Activated T-helper 1 cell treated with anti-CD3 and anti-CD28 coated beads, Interleukin-2, amount 50 U/mL, for 16 hours (primary cell): ENCODE measurements at places on chromosomes 1 and 21.

GRCh38 chr1:204331275-204331674, 28.5 kb downstream of the PLEKHA6 start:
- no peak for DNase-seq

DNA sequence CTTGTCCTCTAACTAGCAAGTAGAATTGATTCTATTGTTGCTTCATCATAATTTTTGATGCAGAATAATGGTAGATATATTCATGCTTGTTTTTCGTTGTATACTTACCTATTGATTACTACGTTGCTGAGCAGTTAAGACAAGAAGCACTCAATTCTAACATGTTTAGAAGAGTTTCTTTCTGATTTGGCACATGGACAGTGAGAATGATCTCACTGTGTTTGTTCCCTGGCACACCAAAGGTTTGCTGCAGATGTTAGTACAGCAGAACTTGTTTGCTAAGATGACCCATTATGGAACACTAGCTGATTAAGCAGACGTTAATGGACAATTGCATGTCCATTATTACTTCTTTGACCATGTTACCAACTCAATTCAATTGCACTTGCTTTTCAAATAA, 184.7 kb upstream of the SGIP1 start:
- DNase-seq = no peak

- DNase-seq = no peak
Observed at GRCh38 chr1:2267051-2267830, 39.1 kb downstream of the SKI start.

GRCh38 chr1:43545695-43546387, 15.2 kb downstream of the PTPRF start:
- no peak for DNase-seq

DNA sequence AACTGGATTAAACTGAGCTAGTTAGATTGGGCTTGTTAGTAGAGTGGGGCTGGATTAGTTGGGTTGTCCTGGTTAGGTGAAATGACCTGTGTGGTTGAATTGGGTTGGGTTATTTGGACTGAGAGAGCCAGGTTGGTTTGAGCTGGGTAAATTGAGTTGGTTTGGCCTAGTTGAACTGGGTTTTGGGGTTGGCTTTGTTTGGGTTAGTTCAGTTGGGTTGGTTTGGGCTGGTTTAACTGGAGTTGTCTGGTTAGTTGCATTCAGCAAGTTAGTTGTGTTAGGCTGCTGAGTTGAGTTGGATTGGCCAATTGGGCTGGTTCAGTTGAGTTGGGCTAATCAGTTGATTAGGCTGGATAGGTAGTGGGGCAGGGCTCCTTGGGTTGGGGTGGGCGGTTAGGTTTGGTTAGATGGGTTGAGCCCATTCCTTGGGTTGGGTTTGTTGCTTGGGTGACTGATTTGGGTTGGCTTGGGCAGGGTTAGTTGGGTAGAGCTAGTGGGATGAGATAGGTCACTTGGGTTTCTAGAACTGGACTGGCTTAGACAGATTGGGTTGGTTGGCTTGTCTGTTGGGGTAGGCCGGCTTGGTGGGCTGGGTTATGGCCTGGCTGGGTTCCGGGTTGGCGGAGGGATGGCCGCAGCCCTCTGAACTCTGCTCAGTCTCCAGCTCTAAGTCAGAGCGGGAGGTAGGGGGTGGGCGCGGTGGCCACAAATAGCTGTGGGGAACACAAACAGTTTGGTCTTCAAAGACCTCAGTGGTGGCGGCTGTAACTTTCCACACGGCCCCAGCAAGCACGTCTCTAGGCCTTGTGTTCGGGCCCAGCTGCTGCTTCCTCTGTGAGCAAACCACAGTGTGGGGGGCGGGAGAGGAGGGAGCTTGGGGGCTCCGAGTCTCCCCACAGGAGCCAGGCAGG, 67.2 kb upstream of the RUNX3 start:
- DNase-seq = no peak

DNA sequence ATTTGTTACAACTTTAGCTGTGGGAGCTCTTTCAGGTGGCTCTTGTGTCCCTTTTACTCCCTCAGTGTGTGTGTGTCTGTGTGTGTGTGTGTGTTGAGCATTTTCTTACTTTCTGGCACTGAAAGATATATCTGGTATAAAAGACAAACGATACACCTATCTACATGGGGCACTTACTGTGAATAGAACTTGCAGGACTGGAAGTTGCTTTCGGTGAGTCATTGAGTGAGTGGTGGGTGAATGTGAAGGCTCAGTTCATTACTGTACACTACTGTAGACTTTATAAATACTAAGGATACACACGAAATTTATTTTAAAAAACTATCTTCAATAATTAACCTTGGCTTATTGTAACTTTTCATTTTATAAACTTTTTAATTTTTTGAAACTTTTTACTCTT, 38.7 kb downstream of the BTBD8 start:
- DNase-seq = no peak

DNA sequence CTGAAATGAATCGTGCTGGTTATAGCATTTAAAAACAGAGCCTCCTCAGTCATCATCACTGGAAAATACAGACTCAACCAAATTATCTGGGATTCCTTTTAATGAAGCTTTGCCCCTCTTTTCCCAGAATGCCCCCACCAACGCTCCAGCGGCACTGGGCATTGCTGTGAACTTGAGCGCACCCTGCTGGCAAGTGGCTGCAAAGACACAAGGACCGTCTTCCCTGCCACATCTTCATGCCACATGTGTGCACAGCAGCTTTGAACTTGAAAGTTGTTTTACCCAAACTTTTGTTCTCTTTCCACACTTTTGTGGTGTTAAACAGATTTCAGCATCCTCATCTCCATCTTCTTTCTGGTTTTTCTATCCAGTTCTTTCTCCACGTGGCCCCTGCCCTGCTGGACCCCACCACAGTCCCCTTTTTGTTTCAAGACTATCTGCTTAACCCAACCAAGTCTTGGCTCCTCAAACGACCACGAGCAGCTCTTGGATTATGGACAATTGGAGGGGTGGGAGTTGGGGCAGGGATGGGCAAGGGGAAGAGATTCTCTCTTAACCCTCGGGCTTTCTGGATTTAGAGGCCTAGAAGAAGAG, 12.8 kb upstream of the LMX1A start:
- DNase-seq = peak; percentile 19

- no peak for DNase-seq
Observed at GRCh38 chr1:160455153-160455517, 54.8 kb downstream of the VANGL2 start.

- DNase-seq = no peak
Observed at GRCh38 chr1:152182944-152183361, 23.9 kb upstream of the RPTN start.

DNA sequence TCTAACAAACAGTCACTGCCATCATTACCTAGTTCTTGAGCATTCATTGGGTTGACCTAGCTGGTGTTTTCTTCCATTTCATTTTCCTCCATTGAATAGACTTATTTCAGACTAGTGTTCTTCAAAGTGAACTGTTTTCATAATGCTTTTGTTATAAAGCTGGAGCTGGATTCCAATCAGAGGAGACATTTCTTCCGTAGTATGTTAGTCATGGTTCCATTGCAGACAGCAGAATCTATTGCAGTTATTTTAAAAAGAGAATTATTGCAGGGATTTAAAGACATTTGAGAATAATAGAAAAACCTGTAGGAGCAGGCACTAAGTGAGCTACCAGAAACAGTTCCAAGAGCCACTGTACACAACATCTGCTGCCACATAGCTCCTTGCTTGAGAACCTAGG, 50.0 kb downstream of the HHAT start:
- DNase-seq = no peak

DNA sequence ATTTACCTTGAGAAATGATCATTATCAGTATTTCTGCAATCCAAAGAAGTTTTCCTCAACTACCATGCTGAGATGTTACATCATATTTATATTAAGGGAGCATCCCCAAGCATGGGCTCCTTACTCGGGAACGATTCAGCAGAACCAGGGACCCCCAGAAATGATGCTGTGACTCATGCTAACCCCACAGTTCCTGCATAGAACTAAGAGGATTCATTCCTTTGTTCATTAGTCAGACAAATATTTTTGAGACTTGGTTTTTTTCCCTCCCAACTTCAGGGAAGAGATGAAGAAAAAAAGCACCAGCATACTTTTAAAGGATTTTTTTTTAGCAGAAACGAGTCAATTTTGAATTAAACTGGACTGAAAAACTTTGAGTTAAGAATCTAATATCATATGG, 49.2 kb upstream of the COL24A1 start:
- DNase-seq = no peak

GRCh38 chr21:38376693-38377092, 119.9 kb downstream of the KCNJ15 start:
- no peak for DNase-seq

- no peak for DNase-seq
Observed at GRCh38 chr1:51472359-51472758, 46.7 kb downstream of the EPS15 start.

- DNase-seq = no peak
Observed at GRCh38 chr1:183214021-183214970, 28.2 kb downstream of the LAMC2 start.

- DNase-seq = no peak
Observed at GRCh38 chr1:77966291-77966690, 12.6 kb downstream of the FUBP1 start.

DNA sequence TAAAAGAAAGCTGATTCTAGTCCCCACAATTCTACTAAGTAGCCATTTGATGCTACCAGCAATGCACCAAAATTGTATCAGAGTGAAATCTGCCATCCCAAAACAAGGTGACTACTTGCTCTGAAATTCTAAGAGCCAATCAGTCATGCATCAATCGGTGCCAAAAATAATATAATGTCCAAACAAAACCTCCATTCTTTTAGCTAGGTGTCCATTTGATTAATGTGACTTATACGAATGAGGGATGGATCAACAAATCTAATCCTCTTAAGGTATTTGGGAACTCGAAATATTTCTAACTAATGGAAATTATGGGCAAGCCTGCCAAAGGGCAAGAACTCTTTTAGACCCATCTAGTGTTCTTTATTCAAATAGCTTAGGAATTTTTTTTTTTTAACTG, 66.4 kb upstream of the NEK2 start:
- DNase-seq = no peak

DNA sequence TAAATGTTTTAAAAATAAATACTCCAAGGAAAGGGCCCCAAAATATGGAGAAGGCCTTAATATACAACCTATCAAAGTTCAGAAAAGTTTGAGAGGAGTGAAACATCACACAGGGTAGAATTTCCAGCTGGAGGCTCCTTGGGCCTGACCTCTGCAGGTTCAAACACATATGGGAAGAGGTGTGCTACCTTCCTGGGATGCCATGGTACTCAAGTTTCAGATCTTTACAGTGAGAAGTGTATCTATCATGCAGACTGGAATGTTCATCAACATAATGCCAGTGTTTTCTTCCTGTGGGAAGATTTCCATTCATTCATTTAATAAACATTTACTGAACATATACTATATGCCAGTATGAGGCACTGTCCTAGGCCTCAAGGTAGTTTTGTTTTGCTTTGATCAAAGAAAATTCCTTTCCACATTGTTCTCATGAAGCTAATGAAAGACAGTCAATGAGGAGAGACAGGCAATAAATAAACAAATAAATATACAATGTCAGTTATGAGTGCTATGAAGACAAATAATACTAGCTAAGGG, 14.6 kb upstream of the ADAR start:
- no peak for DNase-seq

DNA sequence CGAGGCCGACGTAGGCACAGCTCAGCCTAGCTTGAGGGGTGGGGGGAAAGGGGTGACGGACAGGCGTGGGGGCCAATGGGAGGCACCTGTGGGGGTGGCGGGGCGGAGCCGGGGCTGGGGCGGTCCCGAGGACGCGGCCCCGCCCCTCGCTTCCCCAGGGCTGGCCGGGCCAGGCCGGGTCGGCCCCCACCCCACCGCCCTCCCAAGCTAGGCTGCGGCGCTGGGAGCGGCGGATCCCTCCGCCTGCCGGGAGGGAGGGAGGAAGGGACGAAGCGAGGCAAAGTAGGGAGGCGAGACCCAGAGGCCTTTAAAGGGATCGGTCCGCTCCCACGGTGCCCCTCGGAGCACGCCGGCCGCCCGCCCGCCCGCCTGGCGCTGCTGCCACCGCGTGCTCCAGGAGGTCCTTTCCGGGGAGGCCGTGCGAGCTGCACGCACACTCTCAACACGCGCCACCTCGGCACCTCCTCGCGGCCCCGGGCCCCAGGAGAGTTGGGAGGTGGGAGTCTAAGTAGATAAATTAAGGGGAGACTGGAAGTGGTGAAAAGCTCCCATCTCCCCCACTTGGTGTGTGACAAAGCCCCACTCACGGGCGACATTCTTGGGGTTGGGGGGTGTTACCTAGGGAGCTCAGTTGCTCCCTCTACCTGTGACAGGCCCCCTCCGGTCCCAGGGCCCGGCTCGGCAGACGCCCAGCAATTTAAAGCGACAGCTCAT, 375 bp upstream of the MEF2D start:
- DNase-seq = peak; percentile 90

DNA sequence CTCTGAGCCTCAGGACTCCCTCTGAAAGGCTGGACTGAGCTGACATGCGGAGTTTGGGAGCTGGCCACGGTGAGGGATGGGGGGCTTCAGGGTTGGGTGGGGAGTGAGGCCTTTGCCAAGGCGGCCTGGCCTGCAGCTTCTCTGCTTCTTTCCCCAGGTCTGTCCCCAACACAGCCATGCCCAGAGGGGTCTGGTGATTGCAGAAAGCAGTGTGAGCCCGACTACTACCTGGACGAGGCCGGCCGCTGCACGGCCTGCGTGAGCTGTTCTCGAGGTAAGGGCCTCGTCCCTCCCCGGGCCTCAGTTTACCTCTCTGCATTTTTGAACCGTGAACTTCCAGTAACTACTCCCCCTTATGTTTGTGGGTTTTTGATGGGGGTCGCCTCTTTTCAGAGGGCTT, 48.6 kb downstream of the TNFRSF8 start:
- DNase-seq = no peak

DNA sequence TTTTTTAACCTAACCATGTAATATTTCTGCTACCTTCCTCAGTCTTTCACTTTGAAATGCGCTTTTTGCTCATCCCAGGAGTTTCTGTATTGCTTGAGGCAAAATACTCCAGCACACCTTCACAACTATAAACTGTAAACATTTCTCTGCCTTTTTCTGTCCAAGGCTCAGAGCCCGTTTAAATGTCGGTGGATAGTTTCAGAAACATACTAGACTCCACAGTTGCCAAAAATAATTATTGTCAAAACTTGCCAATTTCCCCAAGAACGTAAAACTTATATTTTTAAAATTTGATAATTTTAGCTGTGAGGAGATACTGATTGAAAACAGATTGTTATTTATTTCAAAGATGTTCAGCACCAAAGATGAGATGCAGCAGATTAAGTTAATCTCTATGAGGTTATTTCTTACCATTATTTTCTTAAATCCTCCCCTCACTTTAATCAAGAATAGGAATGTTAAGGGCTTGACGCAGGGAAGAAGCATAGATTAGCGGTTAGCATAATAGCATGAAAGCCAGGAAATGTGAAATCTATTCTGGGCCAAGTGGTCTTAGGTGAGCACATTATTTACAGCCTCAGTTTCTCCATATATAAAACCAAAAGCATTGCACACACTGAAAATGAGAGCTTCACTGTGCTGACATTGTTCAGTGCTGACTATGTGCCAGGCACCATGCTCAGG, 91.5 kb upstream of the ESRRG start:
- DNase-seq = no peak

- no peak for DNase-seq
Observed at GRCh38 chr1:153231363-153231762, 14.0 kb downstream of the PRR9 start.
